ENCODE measurements at places on chromosomes 5 and 9. TPM values are rescaled to one million over a fixed set of nuclear protein-coding genes. Genes with fewer than 3 reads are reported as not detected.
A peak's percentile ranks its signal among the peaks of the same experiment; 100 is the strongest.

- no peaks in the 10 kb centered on the region for H3K27me3 ChIP-seq
- DNase-seq = no peak
- H3K27ac ChIP-seq = no peak overlapping the region
- peaks cover 10% of the 10 kb centered on the region for H3K4me1 ChIP-seq
- H3K4me3 ChIP-seq = no peak overlapping the region
- H3K36me3 ChIP-seq = no peaks in the 10 kb centered on the region
Measured at GRCh38 chr9:14222149-14222835, 91.6 kb downstream of the NFIB start.

Gene ASTN2
- 3.2 TPM for total RNA-seq

Gene ZDHHC11
- 4.7 TPM for total RNA-seq

GRCh38 chr5:116600876-116601275, 26.3 kb upstream of the SEMA6A start:
- H3K27me3 ChIP-seq = no peaks in the 10 kb centered on the region
- H3K4me1 ChIP-seq = peaks cover 1% of the 10 kb centered on the region
- DNase-seq = no peak
- no peak overlapping the region for H3K27ac ChIP-seq
- H3K4me3 ChIP-seq = no peak overlapping the region
- no peaks in the 10 kb centered on the region for H3K36me3 ChIP-seq

- H3K36me3 ChIP-seq = no peaks in the 10 kb centered on the region
- H3K4me1 ChIP-seq = peaks cover 16% of the 10 kb centered on the region
- H3K27me3 ChIP-seq = no peaks in the 10 kb centered on the region
- DNase-seq = peak; percentile 73
- H3K4me3 ChIP-seq = no peak overlapping the region
- H3K27ac ChIP-seq = peak overlapping the region; percentile 28
Measured at GRCh38 chr9:94945197-94946144, 219.0 kb downstream of the AOPEP start.

DNA sequence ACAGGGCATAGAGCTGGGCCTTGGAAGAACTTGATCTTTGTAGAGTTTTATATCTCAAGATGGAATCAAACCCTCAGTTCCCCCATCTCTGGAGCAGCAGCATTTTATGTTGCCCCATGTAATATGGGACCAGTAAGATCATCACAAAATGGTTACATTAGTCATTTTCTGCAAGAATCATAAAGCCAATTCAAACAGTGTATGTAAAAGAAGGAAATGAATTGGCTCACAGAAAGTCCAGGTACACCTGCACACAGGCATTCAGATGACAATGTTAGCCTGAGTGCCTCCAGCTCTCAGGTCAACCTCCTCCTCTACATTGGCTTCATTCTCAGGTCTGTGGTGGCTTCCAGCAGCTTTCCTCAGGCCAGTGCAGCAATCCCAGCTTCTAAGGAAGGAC, 35.1 kb downstream of the CYFIP2 start:
- H3K4me1 ChIP-seq = no peaks in the 10 kb centered on the region
- no peak overlapping the region for H3K4me3 ChIP-seq
- H3K27me3 ChIP-seq = no peaks in the 10 kb centered on the region
- H3K36me3 ChIP-seq = no peaks in the 10 kb centered on the region

Gene GFPT2
- 41.5 TPM for total RNA-seq

Gene NEURL1B
- 15.0 TPM for total RNA-seq

- no peaks in the 10 kb centered on the region for H3K36me3 ChIP-seq
- no peaks in the 10 kb centered on the region for H3K27me3 ChIP-seq
- no peaks in the 10 kb centered on the region for H3K4me1 ChIP-seq
- H3K4me3 ChIP-seq = no peak overlapping the region
- H3K27ac ChIP-seq = no peak overlapping the region
Measured at GRCh38 chr5:164336906-164337305, 831.5 kb downstream of the MAT2B start.

DNA sequence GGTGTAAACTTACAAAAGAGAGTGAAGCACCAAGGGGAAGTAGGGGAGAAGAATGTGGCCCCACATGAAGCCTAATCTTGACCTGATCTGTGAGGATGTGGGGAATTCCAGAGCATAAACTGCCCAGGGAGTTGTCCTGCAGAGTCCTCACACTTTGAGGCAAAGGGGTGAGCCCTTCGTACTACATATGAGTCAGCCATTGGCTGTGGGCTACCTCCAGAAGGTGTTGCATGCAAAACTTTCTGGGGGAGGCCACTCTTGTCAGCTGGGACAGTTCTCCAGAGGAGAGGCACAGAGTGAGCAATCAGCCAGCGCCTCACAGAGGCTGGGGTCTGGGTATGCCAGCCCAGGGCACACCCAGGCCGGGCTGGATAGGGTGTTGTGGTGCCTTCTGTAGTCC, 98.1 kb upstream of the NMUR2 start:
- H3K4me3 ChIP-seq = no peak overlapping the region
- H3K4me1 ChIP-seq = no peaks in the 10 kb centered on the region
- H3K36me3 ChIP-seq = no peaks in the 10 kb centered on the region
- H3K27ac ChIP-seq = no peak overlapping the region
- DNase-seq = no peak
- H3K27me3 ChIP-seq = no peaks in the 10 kb centered on the region

DNA sequence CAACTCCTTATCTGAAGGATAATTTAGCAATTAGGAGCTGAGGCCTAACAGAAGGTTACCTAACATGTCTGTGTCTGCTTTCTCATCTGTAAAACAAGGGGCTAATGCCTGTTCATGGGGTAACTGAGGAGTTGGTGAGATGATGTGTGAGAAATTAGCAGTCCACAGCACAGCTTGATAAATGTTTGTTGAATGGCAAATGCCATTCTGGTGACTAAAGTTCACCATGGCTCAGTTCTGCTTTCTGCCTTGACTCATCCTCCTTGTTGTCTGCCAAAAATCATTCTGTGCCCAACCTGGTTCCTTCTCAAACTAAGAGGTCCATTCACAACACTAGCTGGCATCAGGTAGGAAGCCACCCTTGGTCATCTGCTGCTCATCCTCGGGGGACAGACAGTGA, 552.0 kb upstream of the KLF4 start:
- no peak overlapping the region for H3K27ac ChIP-seq
- H3K27me3 ChIP-seq = no peaks in the 10 kb centered on the region
- H3K36me3 ChIP-seq = no peaks in the 10 kb centered on the region
- no peaks in the 10 kb centered on the region for H3K4me1 ChIP-seq
- no peak for DNase-seq
- no peak overlapping the region for H3K4me3 ChIP-seq

GRCh38 chr9:136568288-136569081, 22.6 kb upstream of the NOTCH1 start:
- H3K4me1 ChIP-seq = peaks cover 27% of the 10 kb centered on the region
- H3K4me3 ChIP-seq = no peak overlapping the region
- no peak for DNase-seq
- H3K27ac ChIP-seq = no peak overlapping the region
- no peaks in the 10 kb centered on the region for H3K27me3 ChIP-seq

Gene TAF11L5
- total RNA-seq = not detected

DNA sequence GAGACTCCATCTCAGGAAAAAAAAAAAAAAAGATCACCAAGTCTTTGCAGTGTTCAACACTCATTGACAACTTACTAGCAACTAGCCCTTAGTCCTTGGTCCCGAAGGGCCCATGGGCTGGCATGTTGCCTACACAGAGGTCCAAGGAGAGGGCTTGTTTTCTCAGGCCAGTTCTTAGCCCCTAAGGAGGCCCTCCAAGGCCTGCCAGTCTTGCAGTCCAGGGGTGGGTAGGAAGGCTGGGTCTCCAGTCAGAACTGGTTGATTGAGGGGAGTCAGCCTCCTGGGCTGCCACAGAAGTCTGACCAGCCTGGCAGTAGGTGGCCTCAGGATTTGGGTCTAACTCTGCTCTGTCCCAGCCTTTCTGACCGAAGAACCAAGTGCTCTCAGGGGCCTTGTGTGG, 32.7 kb downstream of the IER5L start:
- H3K4me1 ChIP-seq = peaks cover 53% of the 10 kb centered on the region
- peak overlapping the region; percentile 86 for H3K27ac ChIP-seq
- H3K36me3 ChIP-seq = no peaks in the 10 kb centered on the region
- DNase-seq = no peak
- no peak overlapping the region for H3K4me3 ChIP-seq

DNA sequence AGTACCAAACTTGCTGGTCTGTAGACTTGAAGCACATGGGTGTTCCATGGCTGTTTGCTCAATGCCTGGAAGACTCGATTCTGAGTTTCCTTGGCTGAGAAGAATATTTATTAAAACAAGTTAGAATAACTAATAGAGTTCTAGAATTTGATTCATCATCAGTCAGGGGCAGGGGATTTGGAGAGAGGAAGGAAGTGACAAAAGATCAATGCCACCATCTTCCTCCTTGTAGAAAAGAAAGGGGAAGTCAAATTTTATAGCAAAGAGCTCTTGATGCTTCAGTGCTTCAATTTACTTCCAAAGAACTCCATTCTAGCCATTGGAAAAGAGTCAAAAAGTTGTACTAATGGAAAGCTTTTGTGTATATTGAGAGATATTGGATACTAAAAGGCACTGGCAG, 236.3 kb downstream of the MCTP1 start:
- no peaks in the 10 kb centered on the region for H3K27me3 ChIP-seq
- no peaks in the 10 kb centered on the region for H3K4me1 ChIP-seq
- H3K27ac ChIP-seq = no peak overlapping the region
- H3K36me3 ChIP-seq = no peaks in the 10 kb centered on the region
- DNase-seq = no peak
- H3K4me3 ChIP-seq = no peak overlapping the region

- H3K4me1 ChIP-seq = no peaks in the 10 kb centered on the region
- no peaks in the 10 kb centered on the region for H3K27me3 ChIP-seq
- H3K27ac ChIP-seq = no peak overlapping the region
- H3K4me3 ChIP-seq = no peak overlapping the region
Measured at GRCh38 chr5:125503946-125504345, 757.5 kb upstream of the ZNF608 start.

Gene PCDHGB2
- total RNA-seq = 7.3 TPM

GRCh38 chr5:112346411-112347044, 72.5 kb downstream of the EPB41L4A start:
- H3K4me1 ChIP-seq = no peaks in the 10 kb centered on the region
- no peaks in the 10 kb centered on the region for H3K27me3 ChIP-seq
- H3K4me3 ChIP-seq = no peak overlapping the region

Gene DPYSL3
- 119 TPM for total RNA-seq

- H3K36me3 ChIP-seq = no peaks in the 10 kb centered on the region
- DNase-seq = no peak
- H3K27me3 ChIP-seq = no peaks in the 10 kb centered on the region
- no peak overlapping the region for H3K27ac ChIP-seq
Measured at GRCh38 chr5:175635854-175636584, 21.9 kb upstream of the HRH2 start.

- H3K36me3 ChIP-seq = no peaks in the 10 kb centered on the region
- H3K4me1 ChIP-seq = peaks cover 9% of the 10 kb centered on the region
- no peak overlapping the region for H3K4me3 ChIP-seq
- DNase-seq = peak; percentile 32
Measured at GRCh38 chr9:137462396-137462985, 3.4 kb upstream of the NSMF start.

- no peaks in the 10 kb centered on the region for H3K36me3 ChIP-seq
- H3K4me1 ChIP-seq = no peaks in the 10 kb centered on the region
- no peak overlapping the region for H3K4me3 ChIP-seq
- H3K27me3 ChIP-seq = no peaks in the 10 kb centered on the region
- no peak for DNase-seq
Measured at GRCh38 chr9:5288591-5288990, 15.9 kb downstream of the RLN2 start.

- H3K27me3 ChIP-seq = no peaks in the 10 kb centered on the region
- no peak overlapping the region for H3K27ac ChIP-seq
- H3K4me3 ChIP-seq = no peak overlapping the region
Measured at GRCh38 chr5:132365213-132365612, 4.3 kb upstream of the SLC22A5 start.

Gene FOXD4L5
- total RNA-seq = 0.22 TPM

GRCh38 chr9:93321220-93321610, 130.3 kb upstream of the FAM120A start:
- H3K4me1 ChIP-seq = no peaks in the 10 kb centered on the region
- H3K27me3 ChIP-seq = no peaks in the 10 kb centered on the region
- DNase-seq = no peak
- H3K4me3 ChIP-seq = no peak overlapping the region
- no peaks in the 10 kb centered on the region for H3K36me3 ChIP-seq

Gene ERAP2
- 18.9 TPM for total RNA-seq

Gene LECT2
- total RNA-seq = not detected

Measured in ovary (tissue), 10 donors.